Occipital lobe (tissue), 3 donors: ENCODE measurements at places on chromosomes 7 and 10. TPM values are rescaled to one million over a fixed set of nuclear protein-coding genes. Genes with fewer than 3 reads are reported as not detected.
A peak's percentile ranks its signal among the peaks of the same experiment; 100 is the strongest.

Gene TAS2R3
- total RNA-seq, result 2.5 TPM

Gene ZPBP
- 0.47 TPM for total RNA-seq

- DNase-seq, result no peak
These were observed 39.8 kb upstream of the SRGN start for GRCh38 chr10:69048103-69048502.

GRCh38 chr10:132836832-132837540, 51.0 kb upstream of the NKX6-2 start:
- peak; percentile 13 for DNase-seq

- peak; percentile 68 for DNase-seq
These were observed 53.6 kb downstream of the PYROXD2 start for GRCh38 chr10:98361131-98362025.

DNA sequence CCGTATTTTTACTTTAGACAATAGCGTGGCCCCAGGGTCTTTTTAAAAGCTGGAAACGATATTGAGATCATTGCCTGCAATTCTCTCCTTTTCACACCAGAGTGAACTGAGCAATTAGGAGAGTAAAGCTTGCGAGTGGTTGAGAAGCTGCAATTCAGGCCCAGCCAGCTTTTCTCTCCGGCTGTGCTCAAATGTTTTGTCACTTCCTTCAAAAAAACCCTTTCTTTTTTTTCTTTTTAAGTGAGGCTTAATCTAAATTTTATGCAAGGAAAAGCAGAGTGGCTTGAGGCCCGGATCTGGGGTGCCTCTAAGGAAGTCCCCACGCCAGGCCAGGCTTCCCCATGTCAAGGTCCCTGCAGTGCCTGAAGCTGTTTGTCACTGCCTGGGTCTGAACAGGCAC, 433.9 kb downstream of the GLRX3 start:
- DNase-seq, result no peak

DNA sequence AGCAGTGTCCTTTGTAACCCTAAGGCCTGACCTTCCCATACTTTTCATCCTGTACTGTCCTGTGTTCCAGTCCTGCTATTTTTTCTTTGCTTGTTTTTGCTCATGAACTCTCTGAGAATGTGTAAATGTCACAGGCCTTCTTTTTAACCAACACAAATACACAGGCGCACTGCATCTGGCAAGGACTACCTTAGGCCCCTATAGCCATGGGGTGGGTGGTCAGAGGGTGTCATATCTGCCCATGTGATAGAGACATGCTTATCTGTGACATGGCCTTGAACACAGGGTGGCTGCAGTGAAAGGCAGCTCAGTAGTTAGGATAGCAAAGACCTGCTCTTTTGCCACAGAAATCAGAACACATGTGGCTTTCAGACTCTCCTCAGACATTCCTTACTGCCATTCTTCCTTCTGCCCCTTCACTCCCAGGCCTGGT, 3.9 kb upstream of the MBL2 start:
- no peak for DNase-seq

- DNase-seq, result no peak
These were observed 19.7 kb downstream of the DNAJC12 start for GRCh38 chr10:67818323-67818722.
